ENCODE measurements at places on chromosomes 11 and 22.

- DNase-seq, result no peak
These were observed 1075.0 kb downstream of the BRD1 start for GRCh38 chr22:48752451-48753380.

DNA sequence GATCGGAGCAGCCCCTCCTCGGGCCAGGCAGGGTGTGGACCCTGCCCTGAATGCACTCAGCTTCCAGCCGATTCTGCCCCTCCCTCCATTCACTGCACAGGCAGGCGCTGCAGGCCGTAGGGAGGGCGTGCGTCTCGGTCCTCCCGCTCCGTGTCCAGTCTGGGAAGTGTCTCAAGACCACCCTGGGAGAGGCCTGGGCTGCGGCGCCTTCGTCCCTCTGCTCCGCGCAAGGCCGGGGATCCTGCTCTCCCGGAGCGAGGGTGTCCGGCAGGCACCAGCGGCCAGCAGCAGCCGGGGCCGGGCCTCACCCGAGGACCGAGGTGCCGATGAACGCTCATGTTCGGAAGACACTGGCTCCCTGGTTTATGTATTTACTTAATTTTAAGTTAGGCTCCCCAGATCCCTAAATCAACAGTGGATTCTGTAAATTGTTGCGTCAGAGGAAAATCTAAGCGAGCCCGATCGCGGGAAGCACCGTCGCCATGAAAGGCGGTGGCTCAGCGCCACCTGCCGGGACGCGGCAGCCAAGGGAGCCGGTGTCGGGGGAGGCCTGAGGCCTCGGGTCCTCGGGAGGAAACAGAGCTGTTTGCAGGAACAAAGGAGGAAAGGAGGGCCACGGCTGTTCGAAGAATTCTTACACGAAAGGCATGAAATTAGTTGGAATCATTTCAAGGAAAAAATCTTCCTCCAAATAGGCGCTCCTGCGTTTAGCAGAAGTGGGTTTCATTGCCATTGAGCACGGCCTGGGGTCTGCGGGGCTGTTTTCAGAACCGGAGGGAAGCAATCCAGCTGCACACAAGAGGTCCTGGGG is 195.3 kb downstream of the BRD1 start:
- DNase-seq, result no peak

DNA sequence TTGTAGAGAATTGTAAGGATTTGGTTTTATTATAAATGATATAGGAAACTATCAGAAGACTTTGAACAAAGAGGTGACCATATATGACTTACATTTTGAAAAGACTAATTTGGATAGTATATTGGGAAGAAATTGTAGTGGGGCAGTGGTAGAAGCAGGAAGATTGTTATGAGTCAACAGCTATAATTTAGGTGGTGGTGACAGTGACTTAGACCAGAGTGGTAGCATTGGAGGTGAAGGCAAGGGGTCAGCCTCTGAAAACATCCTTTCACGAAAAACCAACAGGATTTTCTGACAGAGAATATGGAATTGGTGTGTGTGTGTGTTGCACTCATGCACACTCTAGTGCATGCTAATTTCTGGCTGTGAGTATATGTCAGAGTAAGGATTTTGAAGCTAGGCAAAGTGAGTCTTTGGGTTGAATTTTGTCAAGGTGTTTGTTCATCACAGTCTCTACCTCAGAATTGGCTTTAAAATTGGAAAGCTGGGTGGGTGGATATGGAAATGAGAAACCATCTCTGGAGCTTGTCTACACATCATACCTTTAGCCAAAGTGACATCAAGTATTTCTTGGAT is 8.2 kb upstream of the HBE1 start:
- no peak for DNase-seq

DNA sequence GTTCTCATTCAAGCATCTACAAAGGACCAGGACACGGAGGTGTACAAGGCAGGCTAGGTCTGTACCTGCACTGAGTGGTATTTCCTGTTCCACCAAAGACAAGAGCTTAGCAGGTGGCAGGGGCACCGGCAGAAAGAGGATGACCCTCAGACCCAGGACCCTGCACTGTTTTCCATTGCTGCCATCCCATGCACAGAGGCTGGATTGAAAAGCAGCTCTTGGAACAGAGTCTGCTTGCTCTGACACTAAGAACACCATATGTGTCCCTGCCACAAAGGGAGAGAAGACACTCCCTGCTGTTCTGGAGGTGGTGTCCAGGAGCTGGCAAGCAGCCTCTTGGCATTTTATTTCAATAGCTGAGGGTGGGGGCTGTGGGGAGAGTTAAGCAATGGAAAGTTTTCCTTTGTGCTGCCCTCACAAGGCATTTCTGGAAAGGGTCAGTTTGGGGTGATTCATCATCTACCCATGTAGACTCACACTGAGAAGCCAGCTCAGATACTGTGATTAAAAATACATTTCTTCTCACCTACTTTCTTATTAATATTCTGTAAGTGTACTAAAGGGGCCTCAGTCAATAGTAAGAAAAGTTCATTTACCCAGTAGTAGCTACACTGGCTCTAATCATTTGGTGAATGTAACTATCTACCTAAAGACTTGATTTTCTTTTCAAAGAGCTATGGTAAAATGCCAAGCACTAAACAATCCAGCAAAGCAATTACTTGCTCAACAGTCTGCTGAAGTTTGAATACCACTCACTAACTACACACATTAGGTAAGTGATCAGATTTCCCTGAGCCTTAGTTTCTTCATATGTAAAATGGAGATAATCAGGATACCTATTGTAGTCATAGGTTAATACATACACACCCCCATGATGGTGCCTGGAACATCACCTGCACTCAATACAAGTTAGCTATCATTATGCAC is 55.2 kb downstream of the SLC1A2 start:
- no peak for DNase-seq

DNA sequence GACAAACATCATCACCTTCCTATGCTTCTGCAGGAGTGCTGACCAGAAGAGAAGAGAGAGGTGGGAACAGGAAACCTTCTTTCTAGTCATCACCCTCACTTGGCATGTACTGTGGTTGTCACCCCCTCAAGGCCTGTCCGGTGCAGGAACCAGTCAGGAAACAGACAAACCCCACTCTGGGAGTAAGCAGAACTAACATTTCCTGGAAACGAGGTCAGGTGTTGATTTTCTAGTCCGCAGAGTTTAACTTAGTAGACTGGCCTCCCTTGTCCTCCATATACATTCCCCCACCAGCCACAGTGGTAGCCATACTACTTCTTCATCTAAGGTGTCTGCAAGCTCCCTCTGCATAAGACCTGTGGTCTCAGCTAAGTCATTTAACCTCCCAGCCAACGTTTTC is 80.7 kb upstream of the NCAM1 start:
- no peak for DNase-seq

- no peak for DNase-seq
These were observed 27.9 kb downstream of the PPFIA1 start for GRCh38 chr11:70298243-70298915.

- peak; percentile 36 for DNase-seq
These were observed 159.3 kb upstream of the GRK3 start for GRCh38 chr22:25404928-25405816.

DNA sequence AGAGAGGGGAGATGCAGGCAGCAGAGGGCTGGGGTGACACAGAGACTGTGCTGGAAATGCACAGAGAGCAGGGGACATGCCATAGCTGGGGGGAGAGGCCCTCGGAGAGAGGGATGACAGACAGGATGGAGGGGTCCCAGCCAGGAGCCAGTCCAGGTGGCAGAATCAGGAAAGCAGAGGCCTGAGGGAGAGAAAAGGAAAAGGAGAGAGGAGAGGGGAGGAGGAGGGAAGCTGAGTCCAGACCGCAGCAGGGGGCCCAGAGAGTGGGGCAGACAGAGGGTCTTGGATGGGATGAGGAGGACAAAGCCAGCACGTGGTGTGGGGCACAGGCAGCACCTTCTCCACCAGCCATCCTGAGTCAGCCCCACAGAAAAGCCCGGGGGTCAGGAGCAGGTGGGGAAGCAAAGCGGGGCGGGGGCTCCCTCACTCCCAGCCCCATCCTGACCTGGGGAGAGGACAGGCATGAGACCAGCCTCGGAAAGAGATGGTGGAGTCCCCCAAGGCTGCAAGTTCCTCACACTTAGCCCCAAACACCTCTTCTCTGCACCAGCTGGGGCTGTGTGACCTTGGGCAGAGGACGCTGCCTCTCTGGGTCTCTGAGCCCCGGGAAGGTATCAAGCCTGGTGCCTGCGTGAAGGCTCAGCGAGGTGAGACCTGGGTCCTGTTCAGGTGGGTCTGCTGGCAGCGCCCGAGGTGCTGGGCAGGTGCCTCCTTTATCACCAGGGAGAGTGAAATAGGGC is 48.0 kb downstream of the IGLL1 start:
- DNase-seq, result no peak

- DNase-seq, result peak; percentile 5
These were observed 15.4 kb downstream of the FAM181B start for GRCh38 chr11:82718307-82718706.

GRCh38 chr22:29211466-29211865 is 5.8 kb downstream of the EMID1 start:
- no peak for DNase-seq

GRCh38 chr11:17753641-17754040 is 19.1 kb downstream of the KCNC1 start:
- no peak for DNase-seq

DNA sequence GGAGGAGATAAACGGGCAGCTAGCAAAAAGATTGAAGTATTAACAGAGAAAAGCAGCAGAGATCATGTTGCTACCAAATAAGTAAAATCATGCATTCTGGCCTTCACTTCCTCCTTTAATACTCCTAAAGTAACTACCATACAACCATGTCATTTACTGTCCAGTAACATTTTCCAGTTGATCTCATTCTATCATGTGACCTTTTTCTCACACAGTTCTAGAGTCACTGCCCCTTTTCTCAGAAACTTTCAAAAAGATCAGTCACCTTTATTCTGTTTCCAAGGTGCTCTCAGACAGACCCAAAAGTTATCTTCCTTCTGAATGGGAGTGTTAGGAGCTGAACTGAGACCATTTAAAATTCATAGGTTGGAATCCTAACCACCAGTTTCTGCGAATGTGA is 984.4 kb downstream of the FAM181B start:
- DNase-seq, result no peak

DNA sequence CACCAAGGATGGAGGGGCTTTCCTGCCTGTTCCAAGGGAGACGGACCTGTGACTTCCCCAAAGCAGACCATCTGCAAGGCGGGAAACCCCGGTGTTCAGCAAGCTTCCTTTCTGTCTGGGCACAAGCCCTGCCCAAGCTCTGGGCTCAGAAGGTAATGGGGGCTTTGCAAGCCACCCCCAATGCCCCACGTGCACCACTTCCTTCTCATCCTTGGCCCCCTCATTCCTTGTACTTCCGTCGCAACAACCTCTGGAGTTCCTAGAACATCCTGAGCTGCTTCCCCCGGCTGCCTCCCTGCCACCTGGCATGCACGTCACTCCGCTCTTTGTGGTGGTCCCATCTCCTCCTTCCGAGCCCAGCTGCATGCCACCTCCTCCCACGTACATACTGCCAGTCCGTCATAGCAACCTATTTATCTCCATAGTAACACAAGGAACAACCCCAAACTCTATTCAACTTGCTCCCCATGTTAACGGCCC is 3.9 kb downstream of the MYEOV start:
- peak; percentile 37 for DNase-seq

DNA sequence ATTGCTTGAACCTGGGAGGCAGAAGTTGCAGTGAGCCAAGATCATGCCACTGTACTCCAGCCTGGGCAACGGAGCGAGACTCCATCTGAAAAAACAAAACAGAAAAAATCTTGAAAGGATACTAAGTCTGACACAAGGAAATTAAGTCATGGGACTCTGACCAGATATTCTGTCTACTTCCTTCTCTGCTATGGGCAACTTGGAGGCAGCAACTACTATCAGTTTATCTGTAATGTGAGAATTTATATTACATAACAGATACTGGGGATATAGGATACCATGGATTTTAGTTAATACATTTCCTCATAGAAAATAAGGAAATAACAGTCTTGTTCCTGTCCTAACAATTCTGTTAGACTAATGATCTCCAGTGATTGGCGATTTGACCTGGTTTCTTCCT is 1.6 kb upstream of the SGSM3 start:
- no peak for DNase-seq

GRCh38 chr22:44622147-44622427 is 79.9 kb upstream of the PRR5 start:
- DNase-seq, result peak; percentile 14

DNA sequence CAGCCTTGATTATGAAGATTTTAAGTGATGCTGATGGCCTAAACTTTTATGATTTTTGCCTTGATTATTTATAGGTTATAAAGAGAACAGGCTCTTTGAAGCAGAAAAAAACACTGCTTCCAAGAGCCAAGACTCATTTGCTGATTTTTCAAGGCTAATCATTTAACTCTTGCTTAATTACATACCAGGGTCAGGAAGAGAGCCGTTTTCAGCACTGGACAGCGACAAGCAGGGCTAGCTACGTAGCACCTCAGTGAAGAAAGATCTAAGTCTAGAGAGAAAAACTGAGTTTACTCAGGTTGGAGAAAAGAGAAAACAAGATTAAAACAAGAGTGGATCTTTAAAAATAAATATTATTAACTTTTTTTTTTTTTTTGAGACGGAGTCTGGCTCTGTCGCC is 615.4 kb upstream of the B3GAT1 start:
- DNase-seq, result no peak

DNA sequence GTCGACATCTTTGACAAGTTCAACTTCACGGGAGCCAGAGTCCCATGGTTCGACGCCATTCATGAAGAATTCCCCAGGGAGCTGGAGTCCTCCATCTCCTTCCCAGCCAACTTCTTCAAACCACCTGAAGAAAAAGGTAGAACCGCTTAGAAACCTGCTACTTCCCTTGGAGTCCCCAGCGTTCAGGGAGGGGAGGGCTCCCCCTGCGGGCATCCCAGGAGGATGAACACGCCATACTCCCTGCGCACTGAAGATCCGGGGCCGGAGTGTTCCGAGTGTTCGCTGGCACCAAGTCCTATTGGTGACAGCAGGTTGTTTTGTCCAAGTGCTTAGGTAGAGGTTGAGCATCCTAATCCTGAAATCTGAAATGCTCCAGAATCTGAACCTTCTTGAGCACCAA is 51.7 kb upstream of the PRODH start:
- DNase-seq, result no peak

DNA sequence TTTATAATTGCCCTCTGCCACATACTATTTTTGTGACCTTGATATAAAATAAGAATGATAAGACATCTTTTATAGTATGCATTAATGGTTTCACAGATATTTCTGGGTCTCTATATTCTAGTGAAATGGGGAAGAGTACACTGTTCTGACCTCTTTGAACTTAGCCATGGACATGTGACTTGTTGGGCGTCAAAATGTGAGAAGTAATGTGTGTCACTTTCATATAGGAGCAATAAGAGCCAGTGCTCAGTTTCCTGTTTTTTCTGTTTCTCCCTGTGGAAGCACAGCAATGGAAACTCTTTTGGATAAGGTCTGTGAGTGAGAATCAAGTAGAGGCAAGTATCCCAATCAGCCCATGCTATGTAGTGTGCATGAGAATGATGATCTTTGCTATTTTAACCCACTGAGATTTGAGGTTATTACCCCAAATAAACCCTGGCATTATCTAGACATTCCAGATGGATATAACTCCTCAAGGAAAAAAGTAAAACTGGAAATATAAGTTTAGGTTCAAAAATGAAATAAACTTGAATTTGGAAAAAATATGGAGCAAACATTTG is 60.7 kb downstream of the RAB38 start:
- no peak for DNase-seq

GRCh38 chr22:36377022-36377631 is 10.6 kb downstream of the MYH9 start:
- peak; percentile 46 for DNase-seq

- DNase-seq, result no peak
These were observed 37.7 kb downstream of the TPCN2 start for GRCh38 chr11:69086152-69087132.

All from T-helper 1 cell (primary cell).